Forelimb muscle (tissue), 1 donor: ENCODE measurements at places on chromosomes 6 and 20.

DNA sequence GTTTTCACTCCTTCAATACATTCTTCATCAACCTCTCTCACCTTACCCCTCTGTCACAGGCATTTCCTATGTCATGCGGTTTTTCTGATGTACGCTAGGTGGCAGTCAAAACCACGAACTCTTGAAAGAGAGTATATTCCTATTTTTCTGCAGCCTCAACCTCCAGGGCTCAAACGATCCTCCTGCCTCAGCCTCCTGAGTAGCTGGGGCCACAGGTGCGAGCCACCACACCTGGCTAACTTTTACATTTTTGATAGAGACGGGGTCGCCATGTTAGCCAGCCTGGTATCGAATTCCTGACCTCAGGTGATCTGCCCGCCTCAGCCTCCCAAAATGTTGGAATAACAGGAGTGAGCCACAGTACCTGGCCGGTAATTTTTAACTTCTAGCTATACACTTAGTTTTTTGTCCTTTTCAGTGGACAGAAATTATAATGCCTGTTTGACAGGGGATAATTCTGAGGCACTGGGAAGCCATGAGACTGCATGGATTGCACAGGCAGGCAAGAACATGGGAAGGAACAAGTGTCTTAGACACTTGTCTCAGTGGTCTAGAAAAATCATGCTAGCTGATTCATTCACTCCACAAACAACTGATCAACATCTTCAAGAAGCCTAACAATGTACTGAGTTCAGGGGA is 22.5 kb upstream of the HFE start:
- no peak for DNase-seq

DNA sequence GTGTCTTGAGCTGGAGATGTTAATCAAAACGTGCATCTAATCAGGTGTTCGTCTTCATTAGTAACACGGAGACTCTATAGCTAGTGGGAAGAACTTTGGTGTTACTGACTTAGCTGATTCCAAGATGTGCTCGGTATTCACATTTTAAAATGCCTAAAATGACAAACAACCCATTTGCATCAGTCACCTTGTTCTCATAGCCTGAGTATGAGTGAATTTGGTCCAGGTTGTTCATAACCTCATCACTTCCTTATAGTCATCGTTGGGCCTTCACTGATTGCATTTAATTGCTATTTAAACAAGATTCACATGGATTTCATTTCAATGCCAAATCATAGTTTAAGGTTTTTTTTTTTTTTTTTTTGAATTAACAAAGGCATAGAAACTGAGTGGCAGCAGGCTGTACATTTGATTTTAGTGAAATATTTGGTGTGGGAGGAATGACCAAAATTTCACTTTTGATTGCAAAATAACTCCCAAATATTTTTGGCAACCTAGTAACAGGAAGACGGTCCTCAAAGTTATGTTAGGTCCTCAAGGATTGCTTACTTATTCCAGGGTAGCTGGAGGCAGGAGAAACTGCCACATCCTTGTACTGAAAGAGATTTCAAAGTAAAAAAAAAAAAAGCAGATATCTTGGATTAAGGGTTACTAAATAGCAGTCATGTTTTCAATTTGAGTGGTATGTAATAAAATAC is 104.7 kb downstream of the JARID2 start:
- no peak for DNase-seq

GRCh38 chr6:50093116-50093937 is 43.6 kb upstream of the DEFB112 start:
- DNase-seq, result no peak

DNA sequence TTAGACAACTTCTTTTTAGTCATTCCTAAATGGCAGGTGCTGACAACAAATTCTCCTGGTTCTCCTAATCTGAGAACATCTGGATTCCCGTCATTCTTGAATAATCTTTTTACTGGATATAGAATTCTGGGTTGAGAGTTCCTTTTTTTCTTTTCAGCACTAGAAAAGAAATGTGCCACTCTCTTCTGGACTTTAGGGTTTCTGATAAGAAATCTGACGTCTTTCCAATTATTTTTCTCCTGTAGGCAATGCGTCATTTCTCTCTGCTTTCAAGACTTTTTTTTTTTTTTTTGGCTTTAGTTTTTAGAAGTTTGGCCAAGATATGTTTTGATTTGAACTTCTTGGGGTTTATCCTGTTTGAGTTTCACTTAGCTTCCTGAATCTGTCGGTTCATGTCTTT is 66.1 kb upstream of the RNF24 start:
- no peak for DNase-seq
